Kasumi-1 (cell line): ENCODE measurements at places on chromosomes 16 and 17.

DNA sequence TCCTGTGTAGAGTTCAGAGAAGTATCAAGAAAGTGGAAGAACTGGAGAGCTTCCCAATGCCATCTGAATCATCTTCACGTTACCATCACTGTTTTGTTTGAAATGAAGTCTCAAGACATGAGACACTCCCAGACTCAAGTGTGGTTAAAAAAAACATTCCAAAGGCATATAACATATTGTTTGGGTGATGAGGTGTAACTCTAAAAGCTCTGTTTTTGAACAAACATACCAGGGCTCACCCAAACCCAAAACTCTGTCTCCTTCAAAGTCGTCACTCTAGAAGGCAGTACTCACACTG lies 6.3 kb upstream of the ZCCHC14 start:
- DNase-seq = no peak

- no peak for DNase-seq
Measured at GRCh38 chr17:47644324-47644723, 5.4 kb upstream of the KPNB1 start.

- DNase-seq = no peak
Measured at GRCh38 chr16:55853114-55853513, 20.2 kb upstream of the CES1 start.

DNA sequence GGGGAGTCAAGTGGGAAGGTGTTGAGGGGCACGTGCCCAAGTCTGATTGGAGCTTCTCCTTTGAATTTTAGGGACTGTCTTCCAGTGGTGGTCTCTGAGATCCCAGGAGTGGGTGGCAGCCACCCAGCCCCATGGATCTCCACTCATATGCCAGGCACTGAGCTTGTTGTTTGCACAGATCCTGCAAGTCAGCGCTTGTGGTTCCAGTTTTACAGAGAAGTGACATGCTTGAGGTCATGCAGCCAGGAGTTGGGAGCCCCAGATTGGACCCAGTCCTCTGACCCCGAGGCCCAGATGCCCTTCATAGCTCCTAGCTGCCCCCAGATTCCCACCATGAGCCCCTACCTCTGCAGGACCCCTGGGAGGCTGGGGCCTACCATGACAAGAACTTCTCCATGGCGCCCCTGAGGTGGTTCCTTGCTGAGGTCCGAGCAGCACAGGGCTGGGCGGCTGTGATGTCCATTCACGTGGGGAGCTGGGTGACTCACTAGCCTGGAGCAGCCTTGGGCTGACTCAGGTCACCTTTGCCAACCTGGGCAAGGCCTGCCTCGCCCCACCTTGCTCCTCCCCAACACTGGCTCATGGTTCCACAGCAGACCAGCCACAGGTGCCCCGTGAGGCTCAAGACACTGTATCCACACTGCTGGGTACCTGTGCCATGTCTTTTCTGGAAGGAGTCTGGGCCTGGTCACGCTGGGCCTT lies 47.4 kb downstream of the RAI1 start:
- no peak for DNase-seq

GRCh38 chr16:11306997-11307638 lies 26.0 kb upstream of the PRM1 start:
- DNase-seq = no peak

DNA sequence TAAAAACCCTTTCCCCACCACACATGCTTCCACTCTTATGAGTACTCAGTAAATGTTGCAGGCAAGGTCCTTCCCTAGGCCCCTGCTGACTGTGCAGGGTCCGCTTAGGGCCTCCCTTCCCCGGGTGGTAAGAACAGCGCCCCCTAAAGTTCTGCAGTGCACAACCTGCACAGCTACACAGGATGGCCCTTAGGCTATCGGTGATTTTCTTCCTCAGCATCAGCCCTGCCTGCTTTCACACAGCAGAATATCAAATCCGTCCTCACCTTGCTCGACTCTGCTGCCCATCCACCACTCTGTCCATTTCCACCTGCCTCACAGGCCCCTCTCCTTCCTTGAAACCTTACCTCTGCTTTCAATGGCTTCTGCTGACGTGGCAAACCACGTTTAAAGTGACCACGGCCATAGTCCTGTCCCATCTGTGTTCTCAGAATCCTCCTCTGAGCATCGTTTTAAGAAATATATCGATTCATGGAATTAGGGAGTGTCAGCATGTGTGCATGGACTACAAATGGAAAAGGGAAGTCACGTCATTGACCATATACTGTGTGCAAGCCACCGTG lies 51.4 kb upstream of the TMEM132E start:
- DNase-seq = no peak

DNA sequence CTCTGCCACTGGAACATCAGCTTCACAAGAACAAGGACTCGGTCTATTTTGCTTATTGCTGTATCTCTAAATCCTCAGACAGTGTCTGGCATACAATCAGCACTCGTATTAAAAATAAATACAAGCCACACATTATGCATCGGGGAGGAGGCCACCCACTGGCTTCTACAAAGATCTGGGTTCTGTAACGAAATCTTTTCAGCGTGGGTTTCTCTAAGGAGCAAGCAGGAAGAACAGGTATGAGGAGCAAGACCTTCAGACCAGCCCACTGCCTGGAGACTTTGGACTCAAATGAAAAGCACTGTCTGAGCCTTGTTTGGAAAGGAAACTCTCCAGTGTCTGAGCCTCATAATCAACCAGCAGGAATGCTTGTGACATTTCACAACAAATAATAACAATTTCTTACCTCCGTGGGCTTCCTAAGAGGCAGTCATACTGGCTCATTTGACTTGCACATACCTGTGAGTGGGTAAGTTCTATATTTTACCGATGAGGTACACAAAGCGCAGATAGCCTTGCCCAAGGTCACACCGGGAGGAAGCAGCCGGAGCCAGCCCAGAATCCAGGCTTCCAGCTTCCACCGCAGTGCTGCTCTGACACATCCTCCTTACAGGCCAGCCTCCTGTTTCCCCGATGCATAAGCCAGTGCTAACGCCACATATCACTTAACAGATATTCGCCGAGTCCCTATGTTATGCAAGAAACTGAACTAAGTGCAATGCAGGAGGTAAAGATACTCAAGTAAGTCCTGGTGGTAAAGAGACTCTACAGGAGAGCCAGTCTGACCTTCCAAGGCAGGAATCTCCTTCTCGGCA lies 118.6 kb upstream of the TNRC6C start:
- DNase-seq = no peak

DNA sequence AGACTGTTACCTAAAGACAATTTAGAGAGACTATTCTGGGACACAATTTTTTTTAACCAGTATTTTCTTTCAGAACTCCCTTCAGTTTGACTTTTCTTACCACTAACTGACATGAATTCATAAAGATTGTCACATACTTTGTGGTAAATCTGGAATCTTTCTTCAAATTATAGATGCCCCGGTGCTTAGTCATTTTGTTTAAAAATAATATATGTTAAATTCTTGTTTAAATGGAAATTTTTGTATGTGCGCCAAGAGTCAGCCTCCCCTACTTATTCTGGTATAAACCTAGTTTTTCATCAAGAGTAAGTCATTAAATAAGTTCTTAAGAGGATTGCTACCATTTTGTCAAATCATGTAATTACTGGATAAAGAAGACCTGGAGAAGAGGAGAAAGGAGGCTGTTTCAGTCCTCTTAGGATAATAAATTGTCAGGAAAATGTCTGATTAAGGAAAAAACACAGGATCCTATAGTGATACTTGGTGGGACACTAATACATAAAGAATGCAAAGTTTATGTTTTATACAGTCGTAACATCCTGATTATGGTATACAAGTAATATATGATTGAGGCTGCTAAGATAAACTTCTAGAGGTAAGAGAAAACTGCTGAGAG lies 424.4 kb downstream of the PMP22 start:
- no peak for DNase-seq

DNA sequence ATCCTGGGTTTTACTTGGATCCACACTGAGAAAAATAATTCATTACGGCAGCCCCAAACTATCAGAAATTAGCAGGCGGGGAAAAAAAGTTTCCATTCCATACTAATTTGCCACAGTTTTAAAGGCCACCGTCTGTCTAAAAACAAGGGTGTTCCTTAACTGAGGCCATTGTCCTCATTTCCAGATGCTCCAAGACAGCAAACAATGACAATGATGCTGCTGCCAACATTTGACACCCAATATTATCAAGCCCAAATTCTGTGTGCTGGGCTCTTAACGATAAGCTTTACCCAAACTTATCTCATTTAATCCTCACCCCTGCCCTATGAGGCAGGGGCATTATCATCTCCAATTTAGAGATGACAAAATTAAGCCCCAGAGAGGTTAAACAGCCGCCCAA lies 26.3 kb downstream of the CUEDC1 start:
- DNase-seq = no peak

DNA sequence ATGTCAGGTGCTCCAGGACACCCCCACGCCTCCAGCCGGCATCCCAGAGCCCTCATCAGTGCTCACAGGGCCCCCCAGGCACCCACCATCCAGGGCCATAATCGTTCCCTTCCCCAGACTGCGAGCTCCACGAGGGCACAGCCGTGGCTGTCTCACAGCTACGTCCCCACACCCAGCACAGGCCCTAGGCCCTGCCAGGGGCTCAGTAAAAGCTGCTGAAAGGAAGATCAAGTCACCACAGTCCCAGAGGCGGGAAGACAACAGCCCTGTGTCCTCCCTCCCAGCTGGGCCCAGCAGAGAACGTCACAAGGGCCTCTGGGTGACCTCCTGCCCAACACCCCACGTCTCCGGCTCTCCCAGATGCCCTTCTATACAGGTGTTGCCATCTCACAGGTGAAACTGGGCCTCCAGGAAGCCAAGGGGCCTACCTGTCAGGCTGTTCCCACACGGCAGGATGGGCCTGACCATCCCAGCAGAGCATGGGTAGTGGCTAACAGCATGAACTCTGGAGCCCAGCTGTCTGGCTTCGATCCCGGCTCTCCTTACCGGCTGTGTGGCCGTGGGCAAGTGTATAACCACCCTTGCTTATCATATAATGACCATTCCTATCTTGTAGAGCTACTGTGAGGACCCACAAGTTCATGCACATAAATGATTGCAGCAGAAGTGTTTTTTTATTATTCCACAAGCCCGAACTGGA lies 17.9 kb downstream of the ARL2BP start:
- DNase-seq = no peak

DNA sequence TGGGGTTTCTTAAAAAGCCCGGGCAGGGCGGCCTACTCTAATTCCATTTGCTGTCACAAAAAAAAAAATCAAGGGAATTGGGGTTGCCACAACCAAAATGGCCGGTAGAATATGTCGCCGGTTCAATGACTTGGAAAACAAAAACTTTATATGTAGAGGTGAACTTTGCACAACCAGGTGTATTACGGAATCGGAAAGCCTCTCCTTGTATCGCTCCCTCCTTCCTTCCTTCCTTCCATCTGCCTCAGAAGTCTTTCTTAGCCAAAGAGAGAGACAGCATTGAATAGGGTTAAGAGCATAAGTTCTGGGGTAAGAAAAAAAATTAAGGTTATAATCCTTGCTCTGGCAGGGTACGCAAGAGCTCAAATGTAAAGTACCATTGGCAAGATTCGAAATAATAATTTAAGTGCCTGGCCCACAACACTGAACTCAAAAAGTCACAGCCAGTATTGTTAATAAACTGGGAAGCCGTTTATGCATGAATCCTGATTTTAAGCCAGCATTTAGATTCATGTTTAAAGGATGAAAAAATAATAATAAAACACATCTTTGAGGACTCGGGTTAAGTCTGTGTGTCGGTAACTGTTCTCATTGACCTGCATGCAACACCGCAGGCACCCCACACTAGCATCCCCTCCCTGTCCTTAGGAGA lies 522 bp upstream of the GLG1 start:
- peak; percentile 63 for DNase-seq

- no peak for DNase-seq
Measured at GRCh38 chr17:65920996-65921395, 270.9 kb downstream of the CEP112 start.

DNA sequence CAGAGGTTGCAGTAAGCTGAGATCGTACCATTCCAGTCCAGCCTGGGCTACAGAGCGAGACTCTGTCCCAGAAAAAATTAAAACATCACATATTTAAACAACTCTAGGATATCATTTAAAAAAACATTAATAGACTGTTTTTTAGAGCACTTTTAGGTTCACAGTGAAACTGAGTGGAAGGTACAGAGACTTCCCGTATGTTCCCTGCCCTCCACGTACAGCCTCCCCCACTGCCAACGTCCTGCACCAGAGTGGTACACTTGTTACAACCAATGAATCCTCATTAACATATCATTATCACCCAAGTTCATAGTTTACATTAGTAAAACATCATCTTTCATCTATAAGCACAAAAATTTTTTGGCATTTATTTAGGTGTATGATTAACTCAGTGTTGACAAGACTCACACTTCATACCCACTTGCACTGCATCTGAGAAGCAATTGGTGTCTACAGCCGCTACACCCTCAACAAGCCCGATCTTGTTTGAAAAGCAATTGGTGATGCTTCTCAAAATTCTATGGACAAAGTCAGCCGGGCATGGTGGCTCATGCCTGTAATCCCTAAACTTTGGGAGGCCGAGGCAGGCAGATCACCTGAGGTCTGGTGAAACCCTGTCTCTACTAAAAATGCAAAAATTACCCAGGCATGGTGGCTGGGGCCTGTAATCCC lies 39.9 kb upstream of the STH start:
- no peak for DNase-seq

- no peak for DNase-seq
Measured at GRCh38 chr16:88780142-88781062, 4.6 kb downstream of the PIEZO1 start.

GRCh38 chr16:30829130-30830071 lies 42.4 kb upstream of the ZNF629 start:
- no peak for DNase-seq

DNA sequence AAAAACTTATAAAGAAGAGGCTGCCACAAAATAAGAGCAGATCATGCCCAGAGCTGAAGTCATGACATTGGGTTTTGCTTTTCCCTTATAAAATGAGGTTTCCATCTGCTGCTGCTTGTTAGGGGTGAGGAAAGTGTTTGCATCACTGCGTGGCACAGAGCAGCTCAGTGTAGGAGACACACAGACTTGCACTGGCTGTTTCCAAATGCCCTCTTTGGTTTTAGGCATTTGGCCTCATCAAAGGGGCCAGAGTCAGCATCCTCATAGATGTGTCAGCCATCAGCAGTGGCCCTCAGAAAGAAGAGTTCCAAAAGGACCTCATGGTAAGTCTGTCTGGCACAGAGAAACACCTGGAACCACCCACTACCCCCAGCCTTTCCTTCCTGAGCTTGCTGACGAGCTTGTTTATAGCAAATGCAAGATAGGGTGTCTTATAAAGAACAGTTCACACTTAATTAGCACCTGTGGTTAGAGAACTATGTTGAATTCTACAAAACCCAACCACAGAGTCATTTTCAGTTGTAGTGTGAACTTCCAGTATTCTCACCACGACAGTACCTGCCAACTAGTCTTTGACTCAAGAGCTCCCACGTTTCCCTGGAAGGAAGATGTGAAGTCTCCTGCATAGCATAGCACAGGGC lies 17.0 kb downstream of the VWA3A start:
- DNase-seq = no peak

GRCh38 chr16:5551909-5552308 lies 454.3 kb upstream of the EEF2KMT start:
- DNase-seq = no peak

DNA sequence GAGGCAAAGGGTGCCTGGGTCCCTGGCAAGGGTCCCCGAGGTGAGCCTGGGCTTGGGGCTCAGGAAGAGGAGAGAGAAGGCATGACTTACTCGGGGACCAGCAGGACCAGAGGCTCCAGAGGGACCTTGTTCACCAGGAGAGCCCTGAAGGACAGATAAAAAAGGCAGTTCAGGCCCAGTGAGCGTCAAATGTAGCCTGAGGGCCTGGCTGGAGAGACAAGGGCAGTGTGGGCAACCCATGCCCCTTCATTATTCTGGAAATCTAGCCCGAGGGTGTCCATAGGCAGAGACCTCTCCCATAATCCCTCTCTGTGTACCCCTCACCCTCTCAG lies 14.1 kb downstream of the COL1A1 start:
- DNase-seq = no peak
